Right ventricle myocardium superior (tissue), 1 donor: ENCODE measurements at places on chromosomes 6 and 20. TPM values are rescaled to one million over a fixed set of nuclear protein-coding genes. Genes with fewer than 3 reads are reported as not detected.

Gene GPLD1
- total RNA-seq = 1.0 TPM

Gene OPRL1
- 0.75 TPM for total RNA-seq

Gene RING1
- total RNA-seq = 26.4 TPM

Gene SLC22A16
- total RNA-seq = not detected

Gene WFDC5
- not detected for total RNA-seq

Gene OTOR
- total RNA-seq = not detected

Gene C4B
- 58.3 TPM for total RNA-seq

Gene FAM83B
- total RNA-seq = 1.6 TPM
